ENCODE measurements at places on chromosomes 11 and 22. TPM values are rescaled to one million over a fixed set of nuclear protein-coding genes. Genes with fewer than 3 reads are reported as not detected.

The GGTLC3 gene
- not detected for total RNA-seq

The DNAJB13 gene
- not detected for total RNA-seq

The SAA1 gene
- total RNA-seq = not detected

The SMIM38 gene
- not detected for total RNA-seq

The OR5A1 gene
- not detected for total RNA-seq

The CCDC116 gene
- total RNA-seq = 0.11 TPM

DNA sequence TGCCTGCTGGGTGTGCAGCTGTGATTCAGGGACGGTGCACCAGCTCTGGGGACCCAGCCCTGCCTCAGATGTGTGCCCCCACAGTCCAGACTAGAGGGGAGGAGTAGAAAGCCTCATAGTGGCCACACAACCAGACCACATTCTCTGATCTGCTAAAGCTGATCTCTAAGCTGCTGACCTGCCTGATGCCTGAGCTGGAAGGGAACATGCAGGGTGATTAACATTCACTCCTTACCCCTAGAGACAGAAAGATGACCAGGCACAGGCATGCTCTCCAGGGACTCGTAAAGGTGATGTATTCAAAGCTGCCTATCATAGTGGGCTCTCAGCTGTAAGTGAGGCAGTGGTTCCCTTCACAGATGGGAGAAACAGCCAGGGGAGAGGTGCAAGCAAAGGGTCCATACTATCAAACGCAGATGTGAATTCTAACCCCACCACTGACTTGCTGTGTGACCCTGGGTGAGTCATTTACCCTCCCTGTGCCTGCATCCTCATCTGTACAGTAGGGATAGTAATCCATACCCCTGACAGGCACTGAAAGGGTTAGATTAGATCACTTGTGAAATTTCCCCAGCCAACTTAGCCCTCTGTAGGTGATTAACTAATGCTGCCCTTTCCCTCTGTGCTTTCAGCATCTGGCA is 29.0 kb upstream of the LRRC32 start:
- H3K4me1 ChIP-seq = no peaks in the 10 kb centered on the region
- no peaks in the 10 kb centered on the region for H3K36me3 ChIP-seq
- no peaks in the 10 kb centered on the region for H3K27me3 ChIP-seq

GRCh38 chr11:112786886-112787530 is 174.2 kb upstream of the NCAM1 start:
- H3K36me3 ChIP-seq = no peaks in the 10 kb centered on the region
- H3K4me1 ChIP-seq = peaks cover 37% of the 10 kb centered on the region
- H3K27me3 ChIP-seq = peaks cover 3% of the 10 kb centered on the region
- DNase-seq = no peak
- peak overlapping the region; percentile 77 for H3K27ac ChIP-seq

DNA sequence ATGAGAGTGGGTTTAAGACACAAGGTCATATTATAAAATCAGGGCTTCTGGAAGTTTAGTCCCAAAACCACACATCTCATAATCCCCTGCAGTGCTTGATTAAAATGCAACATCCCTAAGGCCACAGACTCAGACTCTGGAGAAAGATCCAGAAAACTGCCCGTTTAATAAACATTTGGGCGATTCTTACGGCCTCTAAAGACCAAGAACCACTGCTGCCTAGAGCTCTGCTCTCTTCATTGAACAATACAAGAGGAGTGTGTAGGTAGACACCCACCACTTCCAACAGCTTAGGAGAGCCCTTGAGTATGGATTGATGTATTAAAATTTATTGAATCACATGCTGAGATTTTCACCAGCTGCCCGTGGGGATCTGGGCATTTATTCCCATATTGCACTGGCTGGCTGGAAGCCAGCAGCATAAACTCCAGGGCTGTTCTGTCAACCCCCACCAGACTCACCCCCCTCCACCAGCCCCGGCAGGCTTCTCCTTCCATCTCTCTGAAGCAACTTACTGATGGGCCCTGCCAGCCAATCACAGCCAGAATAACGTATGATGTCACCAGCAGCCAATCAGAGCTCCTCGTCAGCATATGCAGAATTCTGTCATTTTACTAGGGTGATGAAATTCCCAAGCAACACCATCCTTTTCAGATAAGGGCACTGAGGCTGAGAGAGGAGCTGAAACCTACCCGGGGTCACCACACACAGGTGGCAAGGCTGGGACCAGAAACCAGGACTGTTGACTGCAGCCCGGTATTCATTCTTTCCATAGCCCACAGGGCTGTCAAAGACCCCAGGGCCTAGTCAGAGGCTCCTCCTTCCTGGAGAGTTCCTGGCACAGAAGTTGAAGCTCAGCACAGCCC is 749 bp upstream of the BEST1 start:
- peak; percentile 70 for DNase-seq
- peaks cover 33% of the 10 kb centered on the region for H3K4me1 ChIP-seq
- H3K36me3 ChIP-seq = no peaks in the 10 kb centered on the region
- peak overlapping the region; percentile 72 for H3K27ac ChIP-seq

- H3K36me3 ChIP-seq = no peaks in the 10 kb centered on the region
- DNase-seq = no peak
- no peak overlapping the region for H3K4me3 ChIP-seq
- no peak overlapping the region for H3K27ac ChIP-seq
- no peaks in the 10 kb centered on the region for H3K27me3 ChIP-seq
Observed at GRCh38 chr22:30832407-30832987, 136.1 kb downstream of the MORC2 start.

DNA sequence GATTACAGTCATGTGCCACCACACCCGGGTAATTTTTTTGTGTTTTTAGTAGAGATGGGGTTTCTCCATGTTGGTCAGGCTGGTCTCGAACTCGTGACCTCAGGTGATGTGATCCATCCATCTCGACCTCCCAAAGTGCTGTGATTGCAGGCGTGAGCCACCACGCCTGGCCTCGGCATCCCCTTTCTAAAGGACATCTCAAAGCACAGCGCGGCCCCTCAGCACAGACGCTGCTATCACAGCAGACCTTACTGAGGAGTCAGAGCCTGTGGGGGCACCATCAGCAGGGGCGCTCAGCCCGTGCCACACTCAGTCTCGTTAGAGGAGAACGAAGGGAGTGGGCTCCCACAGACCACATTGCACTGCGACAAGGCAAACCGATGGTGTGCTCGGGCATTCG is 19.4 kb downstream of the CELSR1 start:
- H3K4me3 ChIP-seq = no peak overlapping the region
- H3K36me3 ChIP-seq = no peaks in the 10 kb centered on the region
- DNase-seq = no peak
- peaks cover 6% of the 10 kb centered on the region for H3K27me3 ChIP-seq
- no peak overlapping the region for H3K27ac ChIP-seq
- H3K4me1 ChIP-seq = no peaks in the 10 kb centered on the region

DNA sequence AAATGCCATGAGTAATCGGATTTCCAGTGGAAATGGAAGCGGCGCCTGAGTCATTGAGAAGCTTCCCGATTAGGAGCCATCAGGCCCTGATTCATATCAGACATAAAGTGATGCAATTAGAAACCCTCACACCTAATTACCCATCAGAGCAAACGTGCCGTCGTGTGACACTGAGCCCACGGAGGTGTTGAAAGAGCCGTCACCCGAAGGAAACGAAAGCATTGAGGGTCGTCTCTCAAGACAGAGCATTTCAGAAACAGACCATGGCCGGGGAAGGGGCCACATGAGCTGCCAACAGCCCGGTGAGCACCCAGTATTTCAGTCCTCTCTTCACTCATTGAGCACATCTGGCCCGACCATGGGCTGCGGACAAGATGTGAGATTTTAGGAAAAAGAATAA is 829.3 kb downstream of the TBC1D22A start:
- DNase-seq = no peak
- peaks cover 62% of the 10 kb centered on the region for H3K27me3 ChIP-seq
- no peak overlapping the region for H3K4me3 ChIP-seq
- H3K27ac ChIP-seq = no peak overlapping the region
- H3K4me1 ChIP-seq = no peaks in the 10 kb centered on the region

DNA sequence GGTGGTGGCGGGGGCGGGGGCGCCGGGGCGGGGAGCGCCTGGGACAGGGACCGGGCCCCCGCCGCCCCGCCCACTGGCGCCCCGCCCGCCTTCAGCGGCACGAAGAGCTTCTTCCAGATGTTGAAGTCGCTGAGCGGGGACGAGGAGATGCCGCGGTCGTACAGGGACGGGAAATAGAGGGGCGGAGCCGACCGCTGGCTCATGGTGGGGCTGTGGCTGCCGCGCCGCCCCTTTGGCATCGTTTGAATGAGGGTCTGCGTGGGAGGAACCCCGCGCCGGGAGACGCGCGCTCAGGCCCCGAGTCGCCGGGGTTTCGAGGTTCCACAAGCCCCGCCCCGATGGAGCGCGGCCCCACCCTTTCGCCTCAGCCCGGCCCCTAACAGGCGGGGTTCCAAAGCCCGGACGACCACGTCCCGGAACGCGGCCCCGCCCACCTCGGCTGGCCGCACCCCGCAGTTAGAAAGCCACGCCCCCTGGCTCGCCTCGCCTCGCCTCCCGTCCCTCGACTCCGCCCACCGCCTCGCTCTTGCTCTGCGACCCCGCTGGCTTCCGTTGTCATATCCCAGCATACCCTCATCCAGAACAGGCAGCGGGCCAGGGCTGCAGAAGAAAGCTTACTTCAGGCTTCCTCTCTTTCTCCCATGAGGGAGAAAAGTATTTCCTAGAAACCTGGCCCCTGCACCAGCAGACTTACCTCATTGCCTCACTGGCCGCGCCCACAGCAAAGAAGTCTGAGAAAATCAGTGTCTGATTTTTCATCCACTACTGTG is at the start of gene C11orf91:
C11orf91 (minus strand) TSS at position 325 of the 770 bp plus-strand sequence; CDS start at position 239, 86 bp downstream.
- H3K4me1 ChIP-seq = peaks cover 97% of the 10 kb centered on the region
- H3K27ac ChIP-seq = peak within 1 kb of the TSS; percentile 89
- peak; percentile 98 for DNase-seq

DNA sequence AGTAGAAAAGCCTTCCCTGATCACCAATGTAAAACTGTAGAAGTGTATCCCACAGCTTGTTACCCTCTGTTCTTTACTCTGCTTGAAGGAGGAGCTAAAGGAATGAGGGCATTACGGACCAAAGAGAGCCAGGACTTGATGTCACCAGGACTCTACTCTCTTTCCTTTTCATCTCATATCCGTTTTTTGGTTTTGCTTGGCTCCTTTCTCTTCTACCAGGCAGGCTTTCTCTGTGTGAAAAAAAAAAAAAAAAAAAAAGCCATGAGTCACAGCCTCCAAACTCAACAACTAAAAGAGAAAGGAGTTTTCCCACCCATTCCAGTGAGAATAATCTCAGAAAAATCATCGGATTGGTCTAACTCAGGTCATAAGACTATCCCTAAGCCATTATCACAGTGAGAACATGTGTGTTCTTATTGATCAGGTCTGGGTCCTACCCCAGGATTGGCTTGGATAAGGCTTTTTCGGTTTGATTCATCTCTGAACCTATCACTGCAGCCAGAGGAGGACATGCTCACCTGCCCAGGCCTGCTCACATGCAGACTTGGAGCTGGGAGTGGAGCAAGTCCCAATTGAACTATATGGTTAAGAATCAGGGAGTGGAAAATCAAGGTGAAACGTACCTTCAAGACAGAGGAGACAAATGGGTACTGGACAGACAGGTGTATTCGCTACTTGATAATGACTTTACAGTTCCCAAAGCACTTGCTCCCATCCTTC is 19.4 kb upstream of the LRRC55 start:
- H3K27ac ChIP-seq = no peak overlapping the region
- no peak for DNase-seq
- peaks cover 4% of the 10 kb centered on the region for H3K27me3 ChIP-seq

GRCh38 chr11:19958204-19958603 is 202.1 kb downstream of the DBX1 start:
- H3K36me3 ChIP-seq = no peaks in the 10 kb centered on the region
- H3K4me3 ChIP-seq = no peak overlapping the region
- no peak for DNase-seq

DNA sequence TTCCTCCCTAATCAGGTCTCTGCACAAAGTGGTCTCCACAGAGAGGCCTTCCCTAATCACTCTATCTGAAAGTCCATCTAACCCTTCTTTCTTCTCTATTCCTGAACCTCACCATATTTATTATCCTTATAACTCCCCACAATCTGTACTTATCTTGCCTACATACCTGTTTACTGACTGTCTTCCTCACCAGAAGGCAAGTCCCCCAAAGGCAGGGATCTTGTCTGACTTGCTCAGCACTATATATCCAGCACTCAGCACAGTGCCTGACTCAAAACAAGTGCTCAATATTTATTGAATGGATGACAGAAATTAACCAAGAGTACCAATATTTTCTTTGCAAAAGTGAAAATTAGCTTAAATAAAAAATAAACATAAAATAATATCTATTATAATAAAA is 5.5 kb downstream of the DCUN1D5 start:
- no peak overlapping the region for H3K27ac ChIP-seq
- H3K4me1 ChIP-seq = peaks cover 39% of the 10 kb centered on the region
- no peak overlapping the region for H3K4me3 ChIP-seq

- no peaks in the 10 kb centered on the region for H3K36me3 ChIP-seq
- peaks cover 73% of the 10 kb centered on the region for H3K4me1 ChIP-seq
- peaks cover 92% of the 10 kb centered on the region for H3K27me3 ChIP-seq
- no peak for DNase-seq
- peak overlapping the region; percentile 70 for H3K4me3 ChIP-seq
Observed at GRCh38 chr22:38454353-38455075, 485 bp downstream of the KCNJ4 start.

DNA sequence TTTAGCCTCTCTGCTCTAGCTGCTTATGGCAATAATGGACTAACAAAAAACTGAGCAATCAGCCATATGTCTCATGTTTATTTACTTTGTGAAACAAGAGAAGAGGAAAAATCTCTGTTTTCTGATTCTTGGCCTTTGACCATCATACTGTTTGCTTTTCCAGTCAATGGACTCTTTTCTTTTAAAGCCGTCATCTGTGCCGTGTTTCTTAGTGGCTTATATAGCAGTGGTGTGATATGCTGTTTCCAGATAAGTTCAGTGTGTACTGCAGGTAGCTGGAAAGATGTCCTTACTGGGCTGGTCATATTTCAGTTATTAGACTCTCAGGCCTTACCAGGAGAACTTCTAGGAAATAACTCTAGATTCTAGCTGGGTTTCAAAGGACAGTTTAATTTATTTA is 33.6 kb upstream of the TECTA start:
- peaks cover 17% of the 10 kb centered on the region for H3K4me1 ChIP-seq
- DNase-seq = no peak
- H3K4me3 ChIP-seq = no peak overlapping the region
- no peak overlapping the region for H3K27ac ChIP-seq
- no peaks in the 10 kb centered on the region for H3K27me3 ChIP-seq
- H3K36me3 ChIP-seq = peaks cover 67% of the 10 kb centered on the region

- no peak overlapping the region for H3K27ac ChIP-seq
- DNase-seq = no peak
- no peaks in the 10 kb centered on the region for H3K4me1 ChIP-seq
- H3K36me3 ChIP-seq = no peaks in the 10 kb centered on the region
Observed at GRCh38 chr11:12075291-12075690, 35.1 kb upstream of the MICAL2 start.

DNA sequence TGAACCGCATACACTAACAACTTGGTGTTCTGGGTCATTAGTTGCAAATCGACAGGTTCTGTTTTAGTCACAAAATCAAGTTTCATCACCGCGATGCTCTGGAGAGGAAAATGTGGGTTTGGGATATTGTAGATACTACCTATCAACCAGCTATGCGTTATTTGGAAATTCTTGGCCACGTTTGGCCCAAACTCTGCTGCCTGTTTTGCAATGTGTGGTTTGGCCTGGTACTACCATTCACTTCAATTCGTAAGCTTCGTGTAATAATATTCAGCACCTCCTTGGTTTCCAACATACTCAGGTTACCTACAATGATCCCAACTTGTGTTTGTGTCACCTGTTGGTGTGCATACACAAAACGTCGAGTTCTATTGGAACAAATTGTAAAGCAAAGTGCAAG is 16.2 kb upstream of the ACER3 start:
- DNase-seq = no peak
- no peaks in the 10 kb centered on the region for H3K36me3 ChIP-seq
- no peaks in the 10 kb centered on the region for H3K27me3 ChIP-seq
- no peak overlapping the region for H3K27ac ChIP-seq
- H3K4me3 ChIP-seq = no peak overlapping the region

GRCh38 chr11:35344681-35345574 is 74.4 kb downstream of the SLC1A2 start:
- H3K4me1 ChIP-seq = peaks cover 38% of the 10 kb centered on the region
- H3K36me3 ChIP-seq = no peaks in the 10 kb centered on the region
- no peaks in the 10 kb centered on the region for H3K27me3 ChIP-seq
- no peak overlapping the region for H3K4me3 ChIP-seq
